GM12892 (cell line): ENCODE measurements at places on chromosomes 5 and 9.

DNA sequence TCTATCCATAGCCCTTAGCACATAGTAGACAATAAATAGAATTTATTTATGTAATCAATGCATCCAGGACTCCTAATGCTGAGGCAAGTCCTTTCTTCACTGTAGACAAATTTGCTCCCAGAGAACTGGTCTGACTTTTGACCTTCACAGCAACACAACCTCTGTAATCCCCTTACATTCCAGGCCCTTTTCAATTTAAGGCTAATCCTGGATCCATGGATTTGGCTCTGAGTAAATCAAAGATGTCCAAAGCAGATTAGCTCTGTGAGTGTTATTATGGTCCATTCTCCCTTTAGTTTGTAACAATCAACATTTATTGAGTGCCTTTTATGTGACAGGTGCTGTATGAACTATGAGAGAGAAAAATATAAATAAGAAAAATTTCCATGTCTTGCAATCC, 27.4 kb upstream of the TMC1 start:
- DNase-seq: no peak

DNA sequence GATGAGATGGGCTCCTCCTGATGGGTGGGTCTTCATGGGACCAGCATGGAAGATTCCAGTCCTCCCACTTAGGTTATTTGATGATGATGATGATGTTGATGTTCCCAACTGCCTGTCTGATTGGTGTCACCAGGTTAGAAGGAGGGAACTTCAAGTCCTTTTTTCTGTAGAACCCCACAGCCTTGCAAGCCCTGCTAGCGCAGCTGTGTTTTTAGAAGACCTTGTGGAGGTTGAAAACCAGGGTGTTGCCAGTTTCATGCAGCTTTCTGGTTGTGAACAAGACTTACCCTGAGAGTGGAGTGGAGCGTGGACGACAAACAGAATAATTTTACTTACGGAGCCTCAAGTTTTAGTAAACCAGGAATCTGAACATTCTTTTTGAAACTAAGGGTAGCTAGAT, 83.0 kb downstream of the TRIO start:
- no peak for DNase-seq

DNA sequence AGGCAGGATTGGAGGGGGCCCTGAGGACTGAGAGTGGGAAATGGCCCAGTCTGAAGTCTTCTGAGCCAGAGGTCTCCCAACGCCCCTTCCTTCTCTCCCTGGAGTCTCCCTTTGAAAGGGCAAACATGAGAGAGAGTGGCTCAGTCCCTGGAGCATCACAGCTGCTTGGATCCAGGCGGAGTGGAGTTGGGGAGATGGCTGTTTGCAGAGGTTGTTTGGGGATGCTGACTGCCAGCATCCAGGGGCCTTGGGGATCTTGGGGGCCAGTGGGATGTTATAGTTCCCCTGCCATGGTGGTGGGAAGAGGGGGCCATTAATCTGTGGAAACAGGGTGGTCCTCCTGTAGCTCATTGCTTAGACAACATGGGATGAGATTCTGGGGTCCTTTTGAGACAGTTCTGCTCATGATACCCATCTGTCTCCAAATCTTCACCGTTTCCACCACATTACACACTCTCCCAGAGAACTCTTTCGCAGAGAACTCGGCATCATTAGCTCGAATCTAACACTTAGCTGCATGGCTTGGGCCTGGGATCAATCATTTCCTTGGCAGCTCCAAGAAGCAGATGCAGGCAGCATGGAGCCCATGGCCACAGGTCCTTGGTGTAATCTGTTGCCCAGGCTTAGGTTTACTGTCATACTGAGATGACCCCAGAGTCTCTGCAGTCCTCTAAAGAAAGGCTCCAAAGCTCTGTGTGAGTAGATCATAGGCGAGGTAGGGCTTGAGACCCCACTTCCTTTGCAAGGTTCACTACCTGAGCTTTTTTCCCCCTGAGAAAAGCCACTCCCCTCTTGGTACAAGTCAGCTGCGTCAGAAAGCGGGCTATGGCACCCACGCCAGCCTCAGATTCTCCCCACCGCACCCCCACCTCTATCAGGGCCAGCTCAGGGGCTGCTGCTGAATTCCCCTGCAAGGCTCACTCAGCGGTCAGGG, 54.4 kb upstream of the SH3PXD2B start:
- DNase-seq: no peak

GRCh38 chr5:56493766-56494165, 260.6 kb upstream of the ANKRD55 start:
- DNase-seq: no peak

GRCh38 chr5:72996632-72997031, 40.8 kb downstream of the FCHO2 start:
- no peak for DNase-seq

DNA sequence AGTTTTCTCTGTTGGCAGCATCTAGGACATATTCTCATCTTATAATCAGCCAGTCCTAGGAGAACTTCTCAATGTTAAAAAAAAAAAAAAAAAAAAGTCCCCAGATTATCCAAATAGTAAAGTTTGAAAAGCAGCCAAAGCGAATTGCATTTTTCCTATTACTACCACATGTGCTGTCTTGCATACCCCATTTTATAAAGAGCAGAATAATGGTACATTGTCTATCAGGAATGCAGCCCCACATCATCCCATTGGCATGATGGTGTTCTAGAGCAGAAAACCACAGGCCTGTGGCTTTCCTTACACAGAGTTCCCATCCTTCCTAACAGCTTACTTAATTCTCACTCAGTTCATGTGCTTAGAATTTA, 381.6 kb downstream of the TMEM38B start:
- DNase-seq: no peak

DNA sequence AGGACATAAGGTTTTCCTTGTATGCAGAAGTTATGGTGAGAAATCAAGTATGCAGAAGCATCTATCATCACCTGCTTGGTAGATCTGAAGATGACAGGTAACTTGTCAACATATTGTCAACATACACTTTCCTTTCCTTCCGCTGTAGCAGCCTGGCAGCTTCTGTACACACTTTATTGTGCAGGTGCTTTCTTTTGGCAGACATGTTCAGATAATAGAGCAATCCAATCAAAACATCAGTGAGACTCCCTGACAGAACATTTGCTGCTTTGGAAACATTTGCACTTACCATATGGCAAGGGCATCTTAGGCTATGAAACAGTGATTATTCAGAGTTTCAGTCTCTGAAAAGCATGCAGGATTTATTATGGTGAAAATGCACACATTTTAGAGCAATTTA, 161.1 kb upstream of the CDH12 start:
- DNase-seq: no peak

DNA sequence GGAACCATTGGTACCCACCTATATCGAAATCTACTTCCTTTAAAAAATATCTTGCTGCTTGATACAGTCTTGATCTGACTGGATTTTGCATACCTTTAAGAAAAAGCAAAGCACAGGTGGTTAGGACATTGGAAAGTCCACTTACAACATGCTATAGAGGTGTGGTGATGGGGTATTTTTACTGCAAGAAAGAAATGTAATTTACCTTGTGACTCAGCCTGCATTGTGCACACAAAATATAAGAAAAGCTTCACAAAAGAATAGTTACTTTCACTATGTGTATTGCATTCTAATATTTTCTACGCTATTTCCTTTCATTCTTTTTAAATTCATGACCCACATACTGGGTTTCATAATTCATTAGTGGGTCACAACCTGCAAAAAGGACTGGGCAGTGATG, 236.2 kb upstream of the RASEF start:
- no peak for DNase-seq

- no peak for DNase-seq
Observed at GRCh38 chr9:95857896-95858295, 17.6 kb upstream of the ERCC6L2 start.

DNA sequence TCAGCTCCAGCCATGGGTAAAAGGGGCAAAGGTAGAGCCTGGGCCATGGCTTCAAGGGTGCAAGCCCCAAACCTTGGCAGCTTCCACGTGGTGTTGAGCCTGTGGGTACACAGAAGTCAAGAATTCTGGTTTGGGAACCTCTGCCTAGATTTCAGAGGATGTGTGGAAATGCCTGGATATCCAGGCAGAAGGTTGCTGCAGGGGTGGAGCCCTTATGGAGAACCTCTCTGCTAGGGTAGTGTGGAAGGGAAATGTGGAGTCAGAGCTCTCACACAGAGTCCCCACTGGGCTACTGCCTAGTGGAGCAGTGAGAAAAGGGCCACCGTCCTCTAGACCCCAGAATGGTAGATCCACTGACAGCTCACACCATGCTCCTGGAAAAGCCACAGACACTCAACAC, 117.1 kb downstream of the NREP start:
- DNase-seq: no peak

DNA sequence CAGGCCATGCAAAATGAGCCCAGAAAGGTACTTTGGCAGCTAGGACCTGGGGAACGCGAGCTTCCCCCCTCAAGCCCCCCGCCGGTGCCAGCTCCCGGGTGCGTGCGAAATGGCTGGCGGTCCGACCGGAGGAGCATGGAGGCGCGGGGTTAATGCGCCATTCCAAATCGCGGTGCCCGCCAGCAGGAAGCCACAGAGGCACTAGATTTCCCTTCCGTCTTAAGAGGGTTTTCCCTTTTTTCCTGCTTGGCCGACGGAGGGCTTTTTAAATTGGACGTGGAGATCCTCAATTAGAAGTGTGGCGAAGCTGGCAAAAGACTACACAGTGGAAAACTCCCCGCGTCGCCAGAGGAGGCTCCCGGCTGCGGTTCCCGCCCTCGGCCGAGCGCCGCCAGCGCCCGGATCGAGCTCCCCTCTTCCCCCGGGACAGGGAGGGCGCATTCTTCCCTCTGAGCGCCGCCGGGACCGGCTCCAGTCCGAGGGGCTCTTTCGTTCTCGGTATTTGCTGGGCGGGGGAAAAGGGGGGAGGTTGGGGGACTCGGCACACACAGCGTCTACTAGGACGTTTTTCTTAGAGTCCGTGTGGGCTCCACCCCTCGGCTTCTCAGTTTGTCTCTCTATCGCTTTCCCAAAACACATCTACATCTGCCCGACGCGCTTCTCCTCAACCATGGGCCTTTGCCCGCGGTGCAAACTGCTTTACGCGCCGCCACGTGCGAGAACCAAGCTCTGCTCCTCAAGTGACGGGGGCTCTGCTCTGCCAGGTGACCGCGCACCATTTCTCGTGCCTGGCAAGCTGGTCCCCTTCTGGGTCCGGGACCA, 3.0 kb downstream of the GDNF start:
- DNase-seq: peak; percentile 22

- no peak for DNase-seq
Observed at GRCh38 chr9:109910671-109911518, 130.9 kb downstream of the PALM2AKAP2 start.

DNA sequence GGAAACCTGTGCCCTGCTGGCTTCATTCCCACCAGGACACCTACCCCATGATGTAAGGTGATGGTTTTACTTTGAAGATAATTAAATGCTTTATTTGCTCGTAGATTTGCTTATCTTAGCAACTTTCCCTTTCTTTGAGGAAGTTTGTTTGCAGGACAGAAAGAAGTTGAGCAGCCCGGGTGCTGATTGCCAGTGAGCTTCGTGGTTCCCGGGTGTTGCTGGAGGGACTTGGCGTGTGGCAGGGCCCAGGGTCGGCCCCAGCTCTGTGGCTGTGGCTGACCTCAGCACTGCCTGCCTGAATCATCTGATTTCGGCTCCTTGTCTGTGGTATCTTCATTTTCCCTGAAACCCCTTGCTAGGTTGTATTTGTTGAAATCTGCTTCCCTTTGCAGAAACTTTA, 8.7 kb downstream of the POMT1 start:
- DNase-seq: no peak

GRCh38 chr9:36640771-36641381, 68.2 kb downstream of the MELK start:
- no peak for DNase-seq

DNA sequence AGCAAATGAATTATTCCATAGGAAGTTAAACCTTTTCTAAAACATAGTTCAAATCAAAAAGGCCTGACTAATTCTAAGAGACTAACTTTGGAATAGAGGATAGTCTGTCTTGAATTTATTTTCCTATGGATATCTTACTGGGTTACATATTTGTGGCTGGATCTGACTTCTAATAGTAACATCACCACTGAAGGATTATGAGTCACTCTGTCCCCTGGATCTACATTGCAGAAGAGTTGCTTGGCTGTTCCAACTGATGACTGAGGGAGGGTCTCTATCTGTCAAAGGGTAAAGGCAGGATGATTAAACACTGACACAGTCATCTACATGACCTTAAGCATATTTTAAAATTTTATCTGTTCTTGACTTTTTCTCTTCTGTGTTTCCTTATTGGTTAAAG, 119.6 kb upstream of the FST start:
- no peak for DNase-seq

- peak; percentile 87 for DNase-seq
Observed at GRCh38 chr5:172958331-172959046, 735 bp upstream of the RPL26L1 start.

DNA sequence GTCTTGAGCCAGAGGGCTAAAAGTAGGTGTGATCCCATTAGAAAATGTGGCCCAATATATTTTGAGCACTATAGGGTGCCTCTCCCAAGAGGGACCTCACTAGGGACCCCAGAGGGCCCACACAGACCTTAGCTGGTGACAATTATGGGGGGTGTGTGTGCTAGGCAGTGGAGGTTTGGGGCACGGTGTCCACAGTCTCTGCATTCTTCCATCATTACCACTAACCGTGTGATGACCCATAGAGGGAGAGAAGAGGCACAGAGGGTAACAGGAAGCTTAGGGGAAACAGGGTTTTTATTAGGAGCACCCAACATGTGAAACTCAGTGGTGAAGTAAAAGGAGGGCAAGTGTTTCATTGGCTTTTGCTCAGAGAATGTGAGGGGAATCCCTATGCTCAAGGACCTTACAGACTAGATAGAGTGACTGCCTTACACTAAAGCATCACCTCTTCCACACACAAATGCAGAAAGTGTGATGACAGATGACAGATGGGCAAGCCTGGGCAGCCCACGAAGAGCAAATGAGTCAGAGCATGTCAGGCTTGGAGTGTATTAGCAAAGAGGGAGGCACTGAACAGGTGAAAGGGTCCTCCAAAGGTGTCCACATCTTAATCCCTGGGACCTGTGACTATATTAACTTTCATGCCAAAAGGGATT, 2.5 kb upstream of the ACTL7A start:
- DNase-seq: no peak
